ENCODE measurements at places on chromosomes 12 and 14. TPM values are rescaled to one million over a fixed set of nuclear protein-coding genes. Genes with fewer than 3 reads are reported as not detected.

GRCh38 chr14:96888158-96888557 lies 91.0 kb downstream of the VRK1 start:
- no peak for DNase-seq

DNA sequence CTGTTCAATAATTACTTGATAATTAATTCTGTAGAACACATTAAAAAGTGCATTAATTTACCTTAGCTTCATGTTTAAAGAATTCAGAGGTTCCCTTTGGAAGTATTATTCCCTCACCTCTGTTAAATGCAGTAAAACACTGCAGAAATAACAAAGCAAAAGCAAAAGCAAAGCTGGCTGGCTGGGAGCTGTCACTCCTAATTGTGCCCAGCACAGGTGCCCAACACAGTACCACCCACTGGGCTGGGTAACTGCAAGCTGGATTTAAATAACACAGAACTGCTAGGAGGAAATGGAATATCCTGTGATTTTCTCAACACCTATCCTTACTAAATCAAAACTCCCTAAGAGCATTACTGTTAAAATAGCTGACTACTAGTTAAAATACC lies 72.6 kb downstream of the SLC2A13 start:
- DNase-seq: no peak

GRCh38 chr12:41439801-41440200 lies 251.7 kb downstream of the PDZRN4 start:
- no peak for DNase-seq

DNA sequence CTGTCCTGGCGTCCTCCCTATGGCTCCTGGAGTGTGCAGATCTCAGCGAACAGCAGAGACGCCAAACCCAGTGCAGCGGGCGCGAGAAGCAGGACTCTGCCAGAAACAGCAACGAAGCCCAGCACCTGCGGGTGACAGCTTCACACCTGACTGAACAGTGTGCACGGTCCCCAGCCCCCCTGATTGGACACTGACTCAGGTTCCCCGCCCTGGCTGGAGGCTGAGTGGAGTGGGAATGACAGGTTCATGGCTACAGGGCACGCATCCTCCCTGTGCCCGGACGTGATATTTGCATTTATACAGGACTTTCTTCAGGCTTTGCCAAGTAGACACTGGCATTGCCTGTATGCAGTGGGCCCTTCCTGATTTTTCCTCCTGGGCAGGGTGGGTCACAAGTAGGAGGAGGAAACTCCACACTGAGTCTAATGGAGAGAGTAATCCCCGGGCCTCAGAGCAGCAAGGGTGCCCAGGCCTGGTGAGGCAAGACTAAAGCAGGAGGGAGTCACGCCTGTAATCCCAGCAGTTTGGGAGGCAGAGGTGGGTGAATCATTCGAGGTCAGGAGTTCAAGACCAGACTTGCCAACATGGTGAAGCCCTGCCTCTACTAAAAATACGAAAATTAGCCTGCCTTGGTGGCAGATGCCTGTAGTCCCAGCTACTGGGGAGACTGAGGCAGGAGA lies 71.6 kb downstream of the ASCL4 start:
- peak; percentile 49 for DNase-seq

DNA sequence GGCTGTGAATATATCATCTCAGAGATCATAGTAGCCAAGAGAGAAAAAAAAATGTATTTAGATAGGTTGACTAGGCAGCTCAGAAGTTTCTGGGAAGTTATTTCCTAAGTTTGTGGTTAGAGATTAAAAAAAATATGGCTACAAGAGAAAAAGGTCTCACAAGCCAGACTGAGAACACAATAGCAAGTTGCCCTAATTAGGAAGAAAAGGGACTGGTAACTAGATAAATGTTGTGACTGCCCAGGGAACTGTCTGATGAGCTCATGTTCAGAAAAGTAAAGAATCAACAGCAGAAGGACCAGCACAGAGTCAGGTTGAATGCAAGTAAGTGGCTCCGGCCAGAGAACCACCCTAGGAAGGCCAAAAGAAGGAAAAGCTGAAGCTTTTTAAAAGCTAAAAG lies 256.6 kb downstream of the PRKD1 start:
- no peak for DNase-seq

DNA sequence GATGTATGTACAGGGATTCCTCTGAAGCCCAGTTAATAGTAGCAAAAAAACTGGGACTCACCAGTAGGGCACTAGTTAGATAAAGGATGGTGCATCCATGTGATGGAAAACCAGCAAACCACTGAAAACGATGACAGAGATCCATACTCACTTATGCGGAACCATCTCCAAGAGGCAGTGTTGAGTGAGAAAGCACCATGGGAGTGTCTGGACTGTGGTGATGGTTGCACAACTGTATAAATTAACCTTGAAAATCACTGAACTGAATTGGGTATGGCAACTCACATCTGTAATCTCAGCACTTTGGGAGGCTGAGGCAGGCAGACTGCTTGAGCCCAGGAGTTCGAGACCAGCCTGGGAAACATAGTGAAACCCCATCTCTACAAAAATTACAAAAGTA lies 53.6 kb upstream of the ZFP36L1 start:
- no peak for DNase-seq

DNA sequence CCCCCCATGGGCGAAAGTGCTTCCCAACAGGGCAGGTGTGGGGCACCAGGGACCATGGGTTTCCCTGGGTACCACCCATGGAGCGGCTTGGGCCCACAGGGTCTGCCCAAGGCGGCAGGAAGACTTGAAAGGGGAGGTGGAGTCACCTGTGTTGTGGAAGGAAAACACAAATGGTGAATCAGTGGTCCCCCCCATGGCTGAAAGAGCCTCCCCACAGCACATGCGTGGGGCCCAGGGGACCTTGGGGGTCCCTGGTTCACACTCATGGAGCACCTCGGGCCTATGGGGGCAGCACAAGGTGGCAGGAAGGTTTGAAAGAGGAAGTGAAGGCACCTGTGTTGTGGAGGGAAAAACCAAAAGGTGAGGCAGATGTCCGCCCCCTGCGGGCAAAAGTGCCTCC lies 581.9 kb downstream of the ALG10 start:
- no peak for DNase-seq

DNA sequence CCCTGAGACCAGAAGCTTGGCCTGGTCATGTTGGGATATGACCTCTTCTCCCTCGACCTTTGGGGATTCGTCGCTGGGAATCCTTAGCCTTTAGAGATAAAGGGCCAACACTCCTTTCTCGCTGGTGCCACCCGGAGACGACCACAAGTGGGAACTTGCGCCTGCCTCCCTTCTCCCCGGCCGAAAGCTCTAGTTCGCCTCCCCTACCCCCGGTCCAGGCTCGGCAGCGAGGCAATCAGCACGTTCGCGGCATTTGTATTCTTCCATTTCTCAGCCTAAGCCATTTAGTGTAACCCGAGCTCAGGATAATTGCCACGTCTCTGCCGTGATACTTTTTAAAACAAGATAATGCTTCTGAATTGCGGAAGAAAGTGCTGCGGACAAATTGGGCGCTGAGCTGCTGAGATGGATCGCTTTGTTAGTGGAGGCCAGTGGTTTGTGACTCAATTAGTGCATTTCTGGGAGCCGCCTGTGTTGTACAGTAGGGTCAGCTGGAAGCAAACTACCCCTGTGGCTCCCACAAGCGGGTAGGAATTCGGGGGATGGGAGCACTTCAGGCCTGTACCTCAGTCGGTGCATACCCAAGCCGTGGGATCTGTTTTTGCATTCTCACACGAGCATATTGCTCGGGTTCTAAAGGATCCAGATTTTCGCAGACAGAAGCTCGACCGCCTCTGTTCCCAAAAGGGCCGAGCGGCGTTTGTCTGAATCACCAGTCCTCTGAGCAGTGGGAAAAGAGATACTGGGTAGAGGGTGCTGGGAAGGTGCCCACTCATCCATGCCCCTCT lies 6.8 kb upstream of the SIX1 start:
- no peak for DNase-seq

GRCh38 chr12:42124764-42125387 lies 19.8 kb downstream of the GXYLT1 start:
- DNase-seq: no peak

Gene SRRM4
- 0.03 TPM for total RNA-seq

Gene REP15
- total RNA-seq: not detected

Gene ZFYVE21
- 53.1 TPM for total RNA-seq

Gene POTEM
- 0.57 TPM for total RNA-seq

Gene R3HDM2
- 11.3 TPM for total RNA-seq

Gene OR6C2
- not detected for total RNA-seq

Gene INHBE
- total RNA-seq: 1.6 TPM

Gene LRRC43
- not detected for total RNA-seq

Gene KRT85
- total RNA-seq: not detected
